ENCODE measurements at places on chromosomes 11 and 22. TPM values are rescaled to one million over a fixed set of nuclear protein-coding genes. Genes with fewer than 3 reads are reported as not detected.

DNA sequence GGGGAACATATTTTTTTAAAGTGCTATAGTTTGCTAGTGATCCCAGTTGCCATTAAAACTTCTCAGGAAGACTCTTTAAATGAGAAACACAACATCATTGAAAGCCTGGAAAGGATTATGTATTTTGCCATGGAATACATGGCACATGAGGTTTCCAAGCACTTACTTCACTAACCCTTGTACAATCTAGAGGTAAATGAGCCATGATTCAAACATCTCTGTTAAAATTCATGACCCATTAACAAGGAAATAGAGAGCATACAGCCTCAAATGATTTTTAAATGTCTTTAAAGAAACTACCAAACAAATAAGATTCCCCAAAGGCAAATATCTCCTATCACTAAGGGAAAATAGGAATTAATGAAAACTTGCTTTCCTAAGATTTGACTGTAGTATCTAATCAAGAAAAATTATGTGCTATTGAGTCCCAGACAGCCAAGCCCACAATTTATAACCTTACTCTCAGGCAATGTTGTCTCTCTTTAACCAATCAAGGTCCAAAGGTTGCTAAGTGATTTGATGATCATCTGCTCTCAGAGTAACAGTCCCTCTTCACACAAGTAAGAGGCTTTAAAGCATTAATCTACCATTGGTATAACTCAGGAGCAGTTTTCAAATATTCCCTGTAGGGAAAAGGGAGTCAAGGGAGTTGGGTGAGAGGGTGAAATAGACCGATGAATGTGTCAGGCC is 92.0 kb upstream of the DDI1 start:
- peaks cover 13% of the 10 kb centered on the region for H3K4me1 ChIP-seq
- DNase-seq: no peak
- H3K4me3 ChIP-seq: no peak overlapping the region
- no peaks in the 10 kb centered on the region for H3K27me3 ChIP-seq

DNA sequence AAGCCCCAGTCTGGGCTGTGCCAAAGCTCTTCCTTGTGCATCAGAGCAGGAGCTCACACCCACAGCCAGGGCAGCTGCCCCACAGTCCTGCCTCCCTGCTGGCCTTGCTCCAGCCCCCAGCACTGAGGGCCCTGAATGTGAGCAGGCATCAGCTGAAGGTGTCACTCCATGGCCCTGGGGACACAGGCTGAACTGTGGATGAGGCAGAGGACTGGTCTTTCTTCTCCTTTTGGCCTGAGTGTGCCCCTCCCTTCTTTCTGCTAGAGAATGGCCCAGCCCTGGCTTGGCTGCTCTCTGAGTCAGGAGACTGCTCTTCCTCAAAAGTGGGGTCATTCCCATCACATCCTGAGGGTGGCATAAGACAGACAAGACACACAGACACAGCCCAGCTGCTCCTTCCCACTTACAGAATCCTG is 16.2 kb downstream of the OTOG start:
- no peak overlapping the region for H3K27ac ChIP-seq
- peak; percentile 21 for DNase-seq
- H3K27me3 ChIP-seq: peaks cover 17% of the 10 kb centered on the region
- H3K4me3 ChIP-seq: no peak overlapping the region

DNA sequence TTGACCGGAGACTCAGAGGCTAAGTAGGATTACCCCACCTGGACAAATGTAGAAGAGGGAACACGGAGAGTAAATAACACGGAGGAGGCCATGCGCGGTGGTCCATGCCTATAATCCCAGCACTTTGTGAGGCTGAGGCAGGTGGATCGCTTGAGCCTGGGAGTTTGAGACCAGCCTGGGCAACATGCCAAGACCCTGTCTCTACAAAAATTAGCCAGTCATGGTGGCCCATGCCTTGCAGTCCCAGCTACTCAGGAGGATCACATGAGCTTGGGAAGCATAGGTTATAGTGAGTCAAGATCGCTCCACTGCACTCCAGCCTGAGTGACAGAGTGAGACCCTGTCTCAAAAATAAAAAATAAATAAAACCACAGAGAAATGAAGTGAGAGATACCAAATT is 53.9 kb downstream of the AMOTL1 start:
- no peak for DNase-seq
- H3K4me3 ChIP-seq: no peak overlapping the region
- no peaks in the 10 kb centered on the region for H3K4me1 ChIP-seq

DNA sequence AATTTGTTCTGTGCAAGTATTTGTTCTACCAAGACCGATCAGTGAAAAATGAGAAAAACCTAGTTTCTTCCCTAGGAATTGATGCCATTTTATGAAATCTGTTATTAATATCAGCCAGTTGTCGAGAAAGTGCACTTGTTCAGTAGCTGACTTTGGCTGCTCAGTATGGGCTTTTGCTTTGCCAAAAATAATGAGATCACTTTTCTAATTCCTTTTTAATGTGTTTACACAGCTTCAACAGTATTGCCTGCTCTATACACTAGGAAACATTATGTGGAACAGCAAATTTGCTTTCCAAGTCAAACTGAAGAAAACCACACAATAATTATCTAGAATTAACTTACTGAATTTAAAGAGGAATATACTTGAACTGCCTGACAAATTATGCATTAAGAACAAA is 34.4 kb downstream of the SCUBE2 start:
- H3K4me1 ChIP-seq: peaks cover 4% of the 10 kb centered on the region
- H3K4me3 ChIP-seq: no peak overlapping the region
- H3K27ac ChIP-seq: no peak overlapping the region
- no peaks in the 10 kb centered on the region for H3K36me3 ChIP-seq
- DNase-seq: no peak
- no peaks in the 10 kb centered on the region for H3K27me3 ChIP-seq

DNA sequence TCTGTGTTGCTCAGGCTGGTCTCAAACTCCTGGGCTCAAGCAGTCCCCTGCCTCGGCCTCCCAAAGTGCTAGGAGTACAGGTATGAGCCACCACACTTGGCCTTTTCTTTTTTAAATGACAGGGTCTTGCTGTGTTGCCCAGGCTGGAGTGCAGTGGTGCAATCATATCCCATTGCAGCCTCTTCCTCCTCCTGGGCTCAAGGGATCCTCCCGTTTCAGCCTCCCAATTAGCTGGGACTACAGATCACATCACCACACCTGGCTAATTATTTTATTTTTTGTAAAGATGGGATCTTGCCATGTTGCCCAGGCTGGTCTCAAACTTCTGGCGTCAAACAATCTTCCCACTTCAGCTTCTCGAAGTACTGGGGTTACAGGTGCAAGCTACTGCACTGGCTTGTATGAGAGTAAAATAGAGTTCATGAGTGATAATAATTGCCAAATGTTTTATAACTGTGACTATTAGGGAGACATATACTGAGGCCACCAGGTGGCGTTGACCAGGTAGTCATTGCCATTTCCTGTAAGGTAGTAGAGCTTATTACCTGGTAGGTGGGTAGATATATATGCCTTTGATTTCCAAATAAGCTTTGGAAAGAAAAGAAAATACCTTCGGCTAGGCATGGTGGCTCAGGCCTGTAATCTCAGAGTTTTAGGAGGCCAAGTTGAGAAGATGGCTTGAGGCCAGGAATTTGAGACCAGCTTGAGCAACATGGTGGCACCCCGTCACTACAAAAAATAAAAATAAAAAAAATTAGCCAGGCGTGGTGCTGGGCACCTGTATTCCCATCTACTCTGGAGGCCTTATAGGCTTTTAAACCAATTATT is 5.4 kb downstream of the FDX1 start:
- peaks cover 22% of the 10 kb centered on the region for H3K4me1 ChIP-seq
- H3K27me3 ChIP-seq: no peaks in the 10 kb centered on the region
- H3K27ac ChIP-seq: no peak overlapping the region
- DNase-seq: peak; percentile 70
- peaks cover 7% of the 10 kb centered on the region for H3K36me3 ChIP-seq
- no peak overlapping the region for H3K4me3 ChIP-seq

- no peak overlapping the region for H3K27ac ChIP-seq
- H3K27me3 ChIP-seq: no peaks in the 10 kb centered on the region
- peaks cover 50% of the 10 kb centered on the region for H3K36me3 ChIP-seq
- H3K4me1 ChIP-seq: peaks cover 15% of the 10 kb centered on the region
Observed at GRCh38 chr11:103295704-103296103, 186.5 kb downstream of the DYNC2H1 start.

DNA sequence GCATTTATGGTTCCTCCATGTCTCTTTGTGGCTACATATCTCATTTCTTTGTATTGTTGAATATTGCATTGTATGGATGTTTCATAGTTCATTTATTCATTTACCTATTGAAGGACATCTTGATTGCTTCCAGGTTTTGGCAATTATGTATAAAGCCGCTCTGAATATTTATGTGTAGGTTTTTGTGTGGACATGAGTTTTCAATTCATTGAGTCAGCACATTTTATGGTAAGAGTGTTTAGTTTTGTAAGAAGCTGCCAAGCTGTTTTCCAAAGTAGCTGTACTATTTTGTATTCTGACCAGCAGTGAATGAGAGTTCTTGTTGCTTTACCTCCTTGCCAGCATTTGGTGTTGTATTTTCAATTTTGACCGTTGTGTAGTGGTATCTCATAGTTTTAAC is 39.2 kb downstream of the KDM2A start:
- no peaks in the 10 kb centered on the region for H3K27me3 ChIP-seq

- no peak for DNase-seq
- H3K27me3 ChIP-seq: no peaks in the 10 kb centered on the region
- no peak overlapping the region for H3K27ac ChIP-seq
- peaks cover 16% of the 10 kb centered on the region for H3K4me1 ChIP-seq
Observed at GRCh38 chr11:34313099-34313517, 44.7 kb downstream of the ABTB2 start.

- H3K4me3 ChIP-seq: no peak overlapping the region
- H3K4me1 ChIP-seq: peaks cover 28% of the 10 kb centered on the region
- H3K36me3 ChIP-seq: peaks cover 7% of the 10 kb centered on the region
- H3K27me3 ChIP-seq: no peaks in the 10 kb centered on the region
- no peak overlapping the region for H3K27ac ChIP-seq
Observed at GRCh38 chr11:108669286-108669685, 4.4 kb downstream of the DDX10 start.

Gene CRYBA4
- not detected for total RNA-seq

Gene KLHDC7B
- not detected for total RNA-seq

All from PC-3 (cell line).